Endothelial cell of umbilical vein (primary cell): ENCODE measurements at places on chromosomes 5 and 9. TPM values are rescaled to one million over a fixed set of nuclear protein-coding genes. Genes with fewer than 3 reads are reported as not detected.

DNA sequence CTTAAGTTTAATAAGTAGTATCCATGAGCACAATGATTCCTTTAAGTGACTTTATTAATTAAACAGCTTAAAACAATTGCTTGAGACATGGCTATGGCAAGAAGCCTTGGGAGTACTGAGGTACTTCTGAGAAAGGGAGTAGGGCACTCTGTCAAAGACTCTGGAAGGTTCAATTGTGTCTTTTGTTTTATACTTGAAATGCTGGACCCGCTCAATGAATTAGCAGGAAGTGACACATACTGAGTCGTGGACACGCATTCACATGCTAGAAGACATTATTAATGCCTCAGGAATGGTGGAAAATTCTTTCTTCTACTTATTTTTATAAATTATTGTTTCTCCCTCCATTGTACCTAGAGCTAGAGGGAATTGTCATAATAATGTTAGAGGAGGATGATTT is 347.3 kb upstream of the ZNF608 start:
- DNase-seq: peak; percentile 90

- peak; percentile 76 for DNase-seq
Observed at GRCh38 chr5:133868946-133869518, 99.4 kb downstream of the C5orf15 start.

- DNase-seq: no peak
Observed at GRCh38 chr9:16230731-16231130, 639.7 kb downstream of the BNC2 start.

- DNase-seq: no peak
Observed at GRCh38 chr5:199197-199949, 8.1 kb downstream of the LRRC14B start.

- no peak for DNase-seq
Observed at GRCh38 chr5:113519412-113519811, 5.9 kb downstream of the YTHDC2 start.

- no peak for DNase-seq
Observed at GRCh38 chr9:99385814-99386279, 163.8 kb downstream of the SEC61B start.

DNA sequence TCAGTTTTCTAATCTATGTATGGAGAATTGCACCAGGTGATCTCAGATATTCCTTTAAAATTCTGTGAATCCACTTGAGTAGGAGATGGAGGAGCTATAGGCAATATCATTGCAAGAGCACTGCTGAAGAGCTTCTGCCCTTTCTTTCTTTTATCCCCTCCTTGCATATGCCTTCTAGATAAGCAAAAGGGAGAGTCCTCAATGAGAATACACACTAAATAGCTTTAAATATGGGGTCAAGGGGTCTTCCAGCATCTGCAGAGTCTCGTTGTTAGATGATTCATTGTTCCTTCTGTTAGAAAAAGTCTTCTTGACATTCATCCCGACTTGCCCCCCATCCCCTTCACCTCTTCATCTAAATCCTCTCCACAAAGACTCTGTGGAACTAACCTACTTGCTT is 156.1 kb downstream of the PIK3R1 start:
- DNase-seq: no peak

- peak; percentile 29 for DNase-seq
Observed at GRCh38 chr9:88953381-88954029, 37.8 kb upstream of the S1PR3 start.

- peak; percentile 51 for DNase-seq
Observed at GRCh38 chr5:36657563-36657995, 51.2 kb downstream of the SLC1A3 start.

DNA sequence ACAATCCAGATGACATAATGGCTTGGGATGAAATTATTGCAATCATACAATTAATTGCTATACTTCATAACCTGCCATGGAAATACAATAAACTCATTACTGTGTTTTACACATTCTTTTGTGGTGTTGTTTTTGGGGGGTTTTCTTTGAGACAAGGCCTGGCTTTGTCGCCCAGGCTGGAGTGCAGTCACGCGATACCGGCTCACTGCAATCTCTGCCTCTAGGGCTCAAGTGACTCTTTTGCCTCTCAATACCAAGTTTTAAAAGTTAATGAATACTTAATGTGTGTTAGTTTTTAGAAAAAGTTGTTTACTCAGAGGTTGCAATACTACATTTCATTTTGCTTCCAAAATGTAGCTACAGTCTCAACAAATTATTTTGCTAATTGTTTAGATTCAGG is 598.4 kb downstream of the CHSY3 start:
- DNase-seq: no peak

GRCh38 chr9:134781591-134782302 is 98.9 kb upstream of the FCN2 start:
- no peak for DNase-seq

DNA sequence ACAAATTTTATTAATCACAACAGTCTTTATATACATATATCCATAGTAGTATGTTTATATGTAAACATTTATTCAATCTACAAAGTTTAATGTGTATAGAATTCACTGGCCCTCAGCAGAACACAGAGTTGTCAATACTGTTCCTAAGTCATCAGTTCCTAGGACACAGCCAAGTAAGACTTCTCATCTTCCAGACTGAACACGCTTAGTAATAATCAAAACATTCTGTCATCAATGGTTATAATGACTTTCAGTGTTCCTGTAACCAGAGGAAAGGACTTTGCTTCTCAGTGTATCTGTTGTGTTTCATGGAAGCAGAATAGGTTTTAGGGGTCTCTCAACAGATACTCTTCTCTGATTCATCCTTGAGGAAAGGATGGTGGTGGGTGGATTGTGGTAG is 82.2 kb downstream of the SMIM23 start:
- DNase-seq: peak; percentile 40

DNA sequence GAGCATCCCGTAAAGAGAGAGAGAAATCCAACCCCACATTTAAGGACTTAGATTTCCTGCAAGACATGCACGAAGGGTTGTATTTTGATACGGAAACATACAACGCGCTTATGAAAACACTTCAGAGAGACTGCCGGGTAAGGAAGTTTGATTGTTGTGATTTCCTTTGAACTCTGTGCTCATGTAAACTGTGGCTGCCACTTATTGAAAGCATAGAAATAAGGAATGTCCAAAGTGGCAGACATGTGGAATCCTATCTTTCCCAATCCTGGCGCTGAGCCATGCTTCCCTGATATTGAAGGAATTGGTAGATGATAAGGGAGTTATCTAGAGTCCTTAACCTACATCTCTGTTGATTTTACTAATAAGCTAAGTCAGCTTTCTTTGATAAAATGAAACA is 119.4 kb downstream of the PRKACG start:
- peak; percentile 53 for DNase-seq

GRCh38 chr5:446066-446882 is 3.3 kb downstream of the EXOC3 start:
- no peak for DNase-seq

DNA sequence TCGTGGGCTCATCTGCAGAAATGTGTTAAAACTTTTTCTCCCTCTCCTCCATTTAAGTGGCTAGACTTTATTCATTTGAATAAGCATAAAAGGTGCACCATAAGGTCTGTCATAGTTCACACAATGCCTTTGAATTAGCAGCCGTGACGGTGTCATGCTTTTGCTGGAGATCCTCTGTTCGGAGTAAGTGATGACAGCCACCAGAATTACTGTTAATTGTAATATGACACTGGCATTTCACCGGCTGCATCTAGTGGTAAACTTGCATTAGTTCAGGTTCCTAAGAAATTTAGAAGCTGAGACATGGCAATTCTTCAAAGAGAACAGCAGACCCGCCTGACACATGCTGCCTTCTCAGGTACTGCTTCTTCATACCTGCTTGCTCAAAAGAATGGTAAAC is 241.7 kb downstream of the EBF1 start:
- no peak for DNase-seq

DNA sequence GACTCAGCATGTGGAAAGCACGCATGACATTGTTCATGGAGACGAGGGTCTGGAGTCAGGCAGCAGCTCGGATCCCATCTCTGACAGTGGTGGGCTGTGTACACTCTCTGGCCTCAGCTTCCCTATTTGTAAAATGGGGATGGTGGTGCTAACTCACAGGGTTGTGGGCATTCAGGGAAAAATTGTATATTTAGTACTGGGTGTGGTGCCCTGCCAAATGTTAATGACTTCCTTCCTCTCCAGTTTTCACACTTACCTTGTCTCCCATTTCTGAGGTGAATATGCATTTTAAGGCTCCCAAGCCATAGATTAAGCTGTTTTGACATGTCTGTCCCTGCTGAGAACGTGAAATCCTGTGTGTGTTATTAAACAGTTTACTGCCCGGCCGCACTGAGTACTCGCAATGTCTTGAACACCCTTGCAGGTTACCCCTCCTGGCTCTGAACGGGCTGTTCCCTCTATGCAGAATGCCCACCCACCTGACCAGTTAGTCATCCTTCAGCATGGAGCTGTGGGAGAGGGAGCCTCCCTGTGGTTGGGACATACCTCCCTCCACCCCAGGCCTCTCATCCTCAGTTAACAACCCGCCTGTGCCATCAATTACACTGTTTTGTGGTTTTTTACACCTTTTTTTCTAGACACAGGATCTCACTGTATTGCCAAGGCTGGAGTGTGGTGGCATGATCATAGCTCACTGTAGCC is 25.8 kb downstream of the TJP2 start:
- no peak for DNase-seq

- no peak for DNase-seq
Observed at GRCh38 chr9:134209731-134210311, 45.5 kb upstream of the RNU6ATAC start.

GRCh38 chr5:157640406-157641066 is 11.7 kb downstream of the SOX30 start:
- no peak for DNase-seq

GRCh38 chr9:14868772-14869583 is 41.2 kb downstream of the FREM1 start:
- DNase-seq: no peak

GRCh38 chr5:67093279-67093678 is 103.3 kb downstream of the CD180 start:
- no peak for DNase-seq

DNA sequence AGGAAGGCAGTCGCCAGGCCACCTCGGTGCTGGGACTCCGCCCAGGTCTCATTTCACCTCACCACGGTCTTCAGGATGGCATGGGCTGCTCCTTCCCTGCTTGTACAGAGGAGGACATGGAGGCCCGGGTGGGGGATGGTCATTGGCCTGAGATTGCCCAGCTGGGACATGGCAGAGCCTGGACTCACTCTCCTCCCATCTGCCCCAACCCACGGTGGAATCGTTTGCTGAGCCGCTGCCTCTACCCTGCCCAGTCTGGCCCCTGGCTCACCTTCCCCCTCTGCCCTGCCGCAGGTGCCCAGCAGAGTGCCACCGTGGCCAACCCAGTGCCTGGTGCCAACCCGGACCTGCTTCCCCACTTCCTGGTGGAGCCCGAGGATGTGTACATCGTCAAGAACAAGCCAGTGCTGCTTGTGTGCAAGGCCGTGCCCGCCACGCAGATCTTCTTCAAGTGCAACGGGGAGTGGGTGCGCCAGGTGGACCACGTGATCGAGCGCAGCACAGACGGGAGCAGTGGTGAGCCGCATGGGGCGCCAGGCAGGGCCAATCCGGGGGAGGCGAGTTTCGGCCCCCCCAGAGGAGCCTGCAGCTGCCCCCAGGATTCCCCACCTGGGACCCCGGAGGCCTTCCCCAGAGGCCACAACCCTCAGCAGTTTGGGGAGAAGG is 36.7 kb downstream of the HK3 start:
- no peak for DNase-seq

GRCh38 chr9:115882911-115883310 is 270.7 kb upstream of the PAPPA start:
- no peak for DNase-seq

DNA sequence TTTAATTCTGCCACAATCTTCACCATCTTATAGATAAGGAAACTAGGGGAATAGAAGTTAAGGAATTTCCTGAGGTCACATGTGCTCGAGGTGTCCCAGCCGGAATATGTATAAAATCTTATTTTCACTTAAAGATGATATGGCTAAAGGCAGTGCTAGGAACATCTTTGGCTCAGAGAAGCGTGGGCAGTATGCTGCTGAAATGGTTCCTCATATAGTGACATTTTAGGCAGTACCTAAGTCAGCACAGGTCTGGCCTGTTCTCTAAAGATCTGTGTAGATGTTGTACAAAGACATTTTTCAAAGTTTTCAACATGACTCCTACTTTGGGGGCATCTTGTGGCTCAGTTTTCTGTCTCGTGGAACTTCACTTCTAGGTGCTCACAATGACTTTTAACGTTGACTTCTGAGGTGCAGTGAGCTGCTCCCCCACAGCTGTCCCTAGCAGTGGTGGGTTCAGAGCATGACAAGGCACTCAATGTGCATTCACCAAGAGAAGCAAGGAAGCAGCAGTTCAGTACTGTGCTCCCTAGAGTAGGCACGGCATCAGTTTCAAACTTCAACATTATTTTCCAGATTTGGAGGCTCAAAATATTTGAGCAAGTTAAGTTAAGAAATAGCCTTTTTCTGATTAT is 40.3 kb downstream of the TNFAIP8 start:
- no peak for DNase-seq

DNA sequence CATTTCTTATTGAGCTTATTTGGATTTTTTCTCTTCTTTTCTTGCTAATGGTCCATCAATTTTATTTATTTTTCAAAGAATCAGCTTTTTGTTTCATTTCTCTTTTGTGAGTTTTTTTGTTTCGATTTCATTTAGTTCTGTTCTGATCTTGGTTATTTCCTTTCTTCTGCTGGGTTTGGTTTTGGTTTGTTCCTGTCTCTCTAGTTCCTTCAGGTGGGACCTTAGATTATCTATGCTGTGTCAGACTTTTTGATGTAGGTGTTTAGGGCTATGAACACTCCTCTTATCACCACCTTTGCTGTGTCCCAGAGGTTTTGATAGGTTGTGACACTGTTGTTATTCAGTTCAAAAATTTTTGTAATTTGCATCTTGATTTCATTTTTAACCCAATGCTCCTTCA is 119.8 kb downstream of the GABRG2 start:
- no peak for DNase-seq

PCDHB7 gene
- 0.54 and 0.57 TPM in 2 replicates for polyA plus RNA-seq

FCN1 gene
- not detected in 2 replicates for polyA plus RNA-seq

TMEM252 gene
- polyA plus RNA-seq: not detected in 2 replicates

DUSP1 gene
- 157 and 196 TPM in 2 replicates for polyA plus RNA-seq

ZBED3 gene
- 15.9 and 18.1 TPM in 2 replicates for polyA plus RNA-seq

ZFR gene
- polyA plus RNA-seq: 79.4 and 115 TPM in 2 replicates

RNF224 gene
- polyA plus RNA-seq: not detected in 2 replicates

PPIC gene
- 34.7 and 36.4 TPM in 2 replicates for polyA plus RNA-seq

MZB1 gene
- polyA plus RNA-seq: 0.06 TPM in 1 of 2 replicates, not detected in the other

LIX1 gene
- polyA plus RNA-seq: not detected in 2 replicates

NDOR1 gene
- 13.5 and 18.0 TPM in 2 replicates for polyA plus RNA-seq
